ENCODE measurements at places on chromosomes 13 and 19.

DNA sequence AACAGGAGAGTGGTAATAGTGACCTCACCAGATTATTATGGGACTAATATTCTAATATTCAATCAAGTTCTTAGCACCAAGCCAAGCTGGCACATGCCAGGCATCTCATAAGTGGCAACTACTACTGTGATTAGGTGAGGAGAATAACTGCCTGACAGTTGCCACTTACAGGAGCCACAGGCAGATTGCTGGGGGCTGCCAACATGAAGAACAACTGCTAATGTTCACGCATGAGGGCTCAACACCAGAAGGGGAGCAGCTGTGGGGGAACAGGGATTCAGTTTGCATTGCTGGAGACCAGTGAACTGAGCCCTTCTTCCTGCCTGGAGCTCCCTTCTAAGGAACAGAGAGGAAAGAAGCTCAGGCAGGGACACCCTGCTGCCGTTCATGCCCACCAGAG lies 504.5 kb downstream of the FOXO1 start:
- DNase-seq: no peak

DNA sequence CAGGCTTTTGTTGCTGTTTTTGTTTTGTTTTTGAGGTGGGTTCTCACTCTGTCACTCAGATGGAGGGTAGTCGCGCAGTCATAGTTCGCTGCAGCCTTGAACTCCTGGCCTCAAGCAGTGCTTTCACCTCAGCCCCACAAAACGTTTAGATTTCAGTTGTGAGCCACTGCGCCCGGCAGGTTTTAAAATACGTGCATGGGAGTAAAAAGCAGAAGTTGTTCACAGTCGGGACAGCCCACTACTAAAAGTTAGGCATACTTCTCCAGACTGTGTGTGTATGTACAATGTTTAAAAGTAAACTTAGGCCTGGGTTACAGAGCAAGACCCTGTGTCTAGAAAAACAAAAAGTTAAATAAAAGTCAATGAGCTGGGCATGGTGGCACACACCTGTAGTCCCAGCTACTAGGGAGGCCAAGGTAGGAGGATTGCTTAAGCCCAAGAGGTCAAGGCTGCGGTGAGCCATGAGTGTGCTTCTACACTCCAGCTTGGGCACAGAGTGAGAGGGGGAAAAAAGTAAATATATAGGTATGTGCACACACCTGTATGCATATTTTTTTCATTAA lies 6.1 kb downstream of the SAFB start:
- DNase-seq: no peak

- DNase-seq: no peak
Measured at GRCh38 chr19:33312065-33312464, 9.7 kb upstream of the CEBPA start.

DNA sequence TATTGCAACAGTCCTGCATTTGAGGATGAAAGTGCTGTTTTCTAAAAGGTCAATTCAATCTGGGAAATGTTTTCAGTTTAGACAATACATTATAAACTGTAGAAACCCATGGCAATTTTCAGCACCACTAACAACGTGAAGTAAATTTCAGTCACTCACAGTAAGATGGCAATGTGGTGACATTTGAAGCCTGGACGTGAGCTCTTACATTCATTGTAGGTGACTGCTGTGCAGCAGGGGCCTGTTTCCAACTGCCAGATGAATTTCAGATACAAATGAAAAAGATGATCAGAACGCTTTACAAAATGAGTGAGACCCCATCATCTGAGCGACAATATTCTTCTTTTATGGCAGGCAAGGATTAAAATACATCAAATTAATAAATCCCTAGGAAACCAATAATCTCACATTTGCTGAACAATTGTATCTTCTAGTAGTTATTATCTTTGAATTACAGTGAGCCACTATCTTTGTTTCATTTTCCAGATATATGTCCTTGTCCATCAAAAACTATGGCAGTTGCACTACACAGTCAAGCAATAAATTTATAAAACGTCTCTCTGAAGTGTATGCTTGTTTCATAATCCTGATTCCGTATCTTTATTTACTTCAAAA lies 1816.8 kb downstream of the OLFM4 start:
- no peak for DNase-seq

GRCh38 chr19:45250832-45251451 lies at the start of gene MARK4:
Gene MARK4 (plus strand): TSS chr19:45251271. CDS start chr19:45251589, 318 bp downstream.
- DNase-seq: peak; percentile 51

- no peak for DNase-seq
Measured at GRCh38 chr19:8150178-8150865, 930 bp upstream of the FBN3 start.

- DNase-seq: no peak
Measured at GRCh38 chr13:37531049-37531448, 67.5 kb downstream of the POSTN start.

GRCh38 chr19:33350538-33351309 lies 22.8 kb upstream of the CEBPG start:
- no peak for DNase-seq

DNA sequence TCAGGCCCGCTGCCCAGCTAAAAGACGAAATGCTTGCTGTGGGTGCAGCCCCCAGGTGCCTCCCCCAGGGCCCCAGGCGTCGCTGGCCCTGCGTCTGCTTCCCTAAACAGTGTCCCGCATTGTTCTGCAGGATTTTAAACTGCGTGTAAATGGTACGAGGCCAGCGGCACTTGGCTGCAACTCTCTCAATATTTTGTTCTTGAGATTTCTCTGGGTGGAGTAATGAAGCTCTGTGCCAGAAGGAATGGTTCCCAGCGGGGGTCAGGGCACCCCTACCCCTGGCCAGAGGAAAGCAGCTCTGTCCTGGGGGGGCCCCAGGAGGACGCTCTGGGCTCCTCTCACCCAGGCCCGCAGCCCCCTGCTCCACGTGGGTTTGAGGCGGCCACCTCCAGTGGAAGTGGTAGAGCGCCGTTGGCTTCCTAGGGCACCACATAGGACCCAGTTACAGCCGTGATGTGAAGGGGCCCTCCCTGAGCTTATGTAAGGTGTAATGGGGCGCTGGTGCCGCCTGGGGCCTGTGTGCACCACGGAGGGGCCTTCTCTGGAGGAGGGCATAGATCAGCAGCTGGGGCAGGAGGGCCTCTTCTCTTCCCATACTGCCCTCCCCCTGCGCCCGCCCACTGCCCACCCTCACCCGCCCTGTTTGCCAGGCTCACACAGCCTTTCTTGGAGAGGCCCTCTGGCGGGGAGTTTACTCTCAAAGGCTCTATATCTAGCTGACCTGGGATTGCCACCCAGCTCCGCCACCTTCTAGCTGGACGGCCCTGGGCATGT lies 19.8 kb downstream of the PAK4 start:
- no peak for DNase-seq

DNA sequence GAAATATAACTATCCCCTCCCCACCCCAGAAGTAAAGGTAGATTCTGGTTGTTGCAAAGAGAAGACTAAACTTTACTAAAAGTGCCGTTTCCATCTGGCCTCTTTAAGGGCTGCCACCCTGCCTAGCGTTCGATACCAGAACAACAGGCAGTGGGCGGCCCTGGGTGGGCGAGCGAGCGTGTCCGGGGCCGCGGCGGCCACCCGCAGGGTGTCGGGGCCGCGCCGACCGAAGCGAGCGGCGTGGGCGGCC lies 2.6 kb downstream of the FGF9 start:
- no peak for DNase-seq

DNA sequence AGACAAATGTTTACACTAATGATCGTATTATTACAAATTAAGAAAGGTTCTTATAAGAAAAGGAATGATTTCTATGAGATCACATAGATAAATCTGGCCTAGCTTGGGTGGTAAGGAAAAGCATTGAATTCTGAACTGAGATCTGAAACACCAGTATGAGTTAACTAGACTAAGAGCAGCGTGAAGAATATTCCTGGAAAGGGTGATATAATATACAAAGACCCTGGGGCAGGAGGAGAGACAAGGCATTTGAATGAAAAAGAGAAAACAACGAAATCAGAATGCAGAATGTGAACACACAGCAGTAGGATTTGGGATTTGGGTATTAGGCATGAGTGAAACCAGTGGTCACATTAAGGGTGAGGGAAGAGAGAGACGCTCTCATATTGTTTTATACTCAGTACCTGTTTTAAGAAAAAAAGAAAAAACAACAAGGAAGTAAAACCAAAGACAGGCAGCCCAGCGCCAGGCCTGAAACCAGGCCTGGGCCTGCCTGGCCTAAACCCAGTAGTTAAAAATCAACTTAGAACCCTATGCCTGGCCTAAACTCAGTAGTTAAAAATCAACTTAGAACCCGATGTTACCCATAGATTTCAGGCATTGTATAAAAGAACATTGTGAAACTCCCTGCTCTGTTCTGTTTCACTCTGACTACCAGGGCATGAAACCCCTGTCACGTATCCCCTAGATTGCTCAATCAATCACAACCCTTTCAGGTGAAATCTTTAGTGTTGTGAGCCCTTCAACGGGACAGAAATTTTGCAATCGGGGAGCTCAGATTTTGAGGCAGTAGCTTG lies 287.1 kb downstream of the ITGBL1 start:
- DNase-seq: peak; percentile 5

GRCh38 chr13:50085063-50085462 lies 69.8 kb downstream of the KCNRG start:
- DNase-seq: peak; percentile 23

GRCh38 chr13:85186356-85187045 lies 612.7 kb downstream of the SLITRK6 start:
- DNase-seq: no peak

DNA sequence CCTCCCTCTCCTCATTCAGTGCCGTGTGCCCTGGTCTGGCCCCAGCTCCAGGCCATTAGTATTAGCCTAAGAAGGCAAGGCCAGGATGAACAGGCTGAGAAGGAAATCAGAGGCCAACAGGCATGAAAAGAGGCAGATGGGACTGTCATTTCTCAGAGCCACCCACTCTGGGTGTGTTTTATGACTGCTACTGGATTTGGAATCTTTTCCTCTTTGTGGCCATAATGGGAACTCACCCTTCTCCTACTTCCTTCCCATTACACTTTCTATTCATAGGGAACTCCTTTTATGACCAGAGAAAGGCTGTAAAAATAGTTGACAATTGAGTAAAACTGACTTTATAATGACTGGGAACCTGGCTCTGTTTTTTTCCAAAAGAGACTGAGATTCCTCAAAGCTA lies 17.7 kb downstream of the CEACAM8 start:
- DNase-seq: no peak

- DNase-seq: no peak
Measured at GRCh38 chr13:96781141-96781540, 213.1 kb downstream of the OXGR1 start.

DNA sequence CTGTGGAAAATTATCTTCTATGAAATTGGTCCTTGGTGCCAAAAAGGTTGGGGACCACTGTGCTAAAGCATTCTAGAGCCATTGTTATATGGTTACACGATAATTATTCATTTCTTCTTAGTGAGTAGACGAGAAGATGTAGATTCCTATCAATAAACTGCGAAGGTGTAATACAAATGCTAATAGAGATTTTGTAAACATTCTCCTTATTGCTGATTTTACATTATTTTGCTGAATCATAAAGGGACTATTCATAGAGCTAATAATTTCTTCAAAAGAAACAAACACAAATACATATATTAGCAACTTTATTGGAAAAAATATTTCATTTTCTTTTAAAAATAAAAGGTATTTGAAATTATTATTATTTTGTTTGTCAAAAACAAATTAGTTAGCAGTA lies 823.0 kb upstream of the GPC6 start:
- no peak for DNase-seq

- no peak for DNase-seq
Measured at GRCh38 chr19:31270897-31271296, 78.3 kb downstream of the TSHZ3 start.

GRCh38 chr13:51364404-51365008 lies 25.0 kb downstream of the SERPINE3 start:
- no peak for DNase-seq

DNA sequence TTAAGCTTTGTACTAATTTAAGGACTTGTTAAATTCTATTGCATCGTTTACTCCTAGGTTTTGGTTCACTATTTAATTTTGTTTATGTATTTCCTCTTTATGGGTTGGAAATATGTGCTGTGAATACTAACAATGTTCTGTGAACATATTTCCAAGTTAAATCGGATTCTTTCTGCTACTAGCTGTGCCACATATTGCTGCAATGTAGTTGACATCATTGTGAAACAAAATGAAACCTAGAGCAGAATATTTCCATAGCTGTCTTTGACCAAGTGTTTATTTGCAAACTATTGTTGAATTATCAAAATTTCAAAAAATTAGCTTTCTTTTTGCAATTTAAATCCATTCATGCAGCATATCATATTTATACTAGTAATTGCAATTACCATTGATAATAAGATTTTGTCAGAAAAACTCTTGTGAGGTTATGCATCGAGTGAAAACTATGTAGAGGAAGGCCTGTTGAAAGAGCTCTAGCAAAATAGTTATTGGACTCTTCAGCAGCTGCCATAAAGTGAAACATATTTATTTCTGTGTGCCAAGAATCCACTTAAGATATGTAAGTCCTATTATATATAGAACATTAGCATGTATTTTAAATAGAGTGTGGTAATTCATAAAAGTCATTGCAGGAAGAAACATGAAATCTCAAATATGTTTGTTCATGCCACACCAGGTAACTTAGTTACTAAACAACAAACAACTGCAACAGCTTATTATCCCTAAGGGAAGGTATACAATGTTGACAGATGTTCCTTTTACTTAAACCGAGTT lies 575.1 kb downstream of the SLITRK6 start:
- no peak for DNase-seq
